ENCODE measurements at places on chromosomes 2 and 18.

GRCh38 chr18:28707006-28707405, 530.1 kb upstream of the CDH2 start:
- DNase-seq, result no peak

DNA sequence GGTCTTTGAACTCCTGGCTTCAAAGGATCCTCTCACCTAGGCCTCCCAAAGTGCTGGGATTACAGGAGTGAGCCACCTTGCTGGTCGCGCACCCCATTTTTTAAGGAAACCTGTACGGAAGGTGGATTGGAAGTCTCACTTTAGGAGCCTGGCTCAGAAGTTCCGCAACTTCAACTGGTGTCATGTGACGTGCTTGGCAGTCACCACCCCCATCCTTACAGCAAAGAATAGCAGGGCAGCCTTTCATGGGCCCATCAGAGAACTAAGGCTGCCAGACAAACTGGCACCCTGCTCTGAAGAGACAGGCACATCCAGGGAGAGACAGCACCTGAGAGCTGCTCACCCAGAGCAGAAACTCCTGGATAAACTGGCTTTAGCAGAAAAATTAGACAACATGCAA, 3.3 kb upstream of the SLC66A2 start:
- DNase-seq, result no peak

GRCh38 chr2:174158003-174158402, 90.3 kb downstream of the OLA1 start:
- no peak for DNase-seq

- DNase-seq, result no peak
These were observed 182.2 kb downstream of the TMEM247 start for GRCh38 chr2:46661526-46661925.

GRCh38 chr18:48036226-48036625, 105.8 kb upstream of the SMAD2 start:
- no peak for DNase-seq

DNA sequence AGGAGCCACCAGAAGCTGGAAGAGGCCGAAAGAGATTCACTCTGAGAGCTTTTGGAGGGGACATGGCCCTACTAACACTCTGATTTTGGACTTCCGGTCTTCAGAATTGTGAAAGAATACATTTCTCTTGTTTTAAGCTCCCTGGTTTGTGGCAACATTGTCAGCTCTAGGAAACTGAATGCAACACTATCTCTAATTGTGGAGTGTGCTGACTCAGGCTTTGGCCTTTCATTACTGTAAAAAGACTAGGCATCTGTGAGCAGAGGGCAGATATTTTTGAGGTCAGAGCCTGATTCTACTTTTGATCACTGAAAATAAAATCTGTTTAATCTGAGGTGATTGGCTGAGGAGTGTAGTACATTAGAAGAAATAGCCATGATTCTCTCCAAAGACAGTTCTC, 185.4 kb upstream of the FAM98A start:
- no peak for DNase-seq
